NCI-H2171 (cell line): ENCODE measurements at places on chromosomes 1 and 21.

GRCh38 chr1:102852613-102853012, 255.7 kb downstream of the COL11A1 start:
- no peak for DNase-seq

GRCh38 chr1:77027847-77028246, 160.6 kb downstream of the ST6GALNAC5 start:
- no peak for DNase-seq

GRCh38 chr1:46281021-46281420, 22.4 kb downstream of the LRRC41 start:
- DNase-seq: no peak

- DNase-seq: no peak
These were observed 165.3 kb upstream of the SYT6 start for GRCh38 chr1:114318961-114319360.

DNA sequence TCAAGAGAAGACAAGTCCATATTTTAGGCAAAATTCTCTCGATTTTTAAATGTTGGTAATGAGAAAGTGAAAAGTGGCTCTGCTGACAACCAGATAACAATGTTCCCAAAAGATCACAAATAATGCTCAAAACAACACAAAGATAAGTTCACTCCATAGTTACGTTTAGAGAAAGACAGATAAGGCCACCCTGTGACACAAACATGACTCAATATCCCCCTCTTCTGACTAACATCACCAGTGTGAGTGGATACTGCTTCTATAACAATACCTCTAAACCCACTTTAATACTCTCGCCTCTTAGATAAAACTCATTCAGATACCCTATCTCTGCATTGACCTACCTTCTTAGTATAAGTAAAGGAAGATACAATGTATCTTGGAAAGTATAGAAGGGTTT, 51.2 kb upstream of the RGS7 start:
- no peak for DNase-seq

GRCh38 chr1:72670902-72671301, 388.6 kb upstream of the NEGR1 start:
- DNase-seq: no peak

DNA sequence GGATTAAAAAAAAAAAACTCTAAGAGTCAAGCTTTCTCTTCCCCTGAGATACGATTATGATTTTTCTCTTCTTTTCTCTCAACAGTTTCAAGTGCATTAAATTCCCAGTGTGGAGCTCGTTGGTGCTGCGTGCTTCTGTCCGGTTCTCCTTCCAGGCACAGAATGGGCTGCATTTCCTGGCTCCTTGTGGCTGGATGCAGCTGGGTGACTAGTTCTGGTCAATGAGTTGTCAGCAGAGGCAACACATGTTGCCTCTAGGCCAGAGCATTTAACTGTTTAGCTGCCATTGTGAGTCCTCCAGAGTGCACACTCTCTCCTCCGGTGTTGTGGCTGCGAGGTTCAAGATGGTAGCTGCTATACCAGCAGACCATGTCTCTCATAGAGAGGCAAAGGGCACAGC, 312.9 kb downstream of the RRAGC start:
- no peak for DNase-seq

- DNase-seq: no peak
These were observed 436.6 kb upstream of the BEND5 start for GRCh38 chr1:49213301-49213700.

DNA sequence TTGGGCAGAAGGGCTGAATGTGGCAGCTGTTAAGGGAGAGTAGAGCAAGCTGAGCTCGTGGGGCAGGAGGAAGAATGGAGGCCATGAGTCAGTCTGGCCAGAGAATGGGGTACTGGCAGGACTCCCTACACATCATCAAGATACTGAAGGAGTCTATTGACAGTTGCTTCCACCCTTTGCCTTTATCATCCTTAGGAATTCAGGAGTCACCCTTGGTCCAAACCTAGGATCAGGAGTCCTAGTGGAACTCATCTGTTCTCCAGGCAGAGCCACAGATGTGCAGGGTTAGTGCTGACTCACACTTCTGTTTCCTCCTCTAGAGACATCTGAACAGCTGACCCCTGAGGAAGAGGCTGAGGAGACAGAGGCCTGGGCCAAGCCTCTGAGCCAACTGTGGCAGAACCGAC, 18.7 kb upstream of the ST3GAL3 start:
- DNase-seq: no peak

GRCh38 chr1:173062150-173062938, 11.6 kb upstream of the TNFSF18 start:
- DNase-seq: no peak

GRCh38 chr1:93347334-93347899, 1.7 kb downstream of the DR1 start:
- DNase-seq: no peak

DNA sequence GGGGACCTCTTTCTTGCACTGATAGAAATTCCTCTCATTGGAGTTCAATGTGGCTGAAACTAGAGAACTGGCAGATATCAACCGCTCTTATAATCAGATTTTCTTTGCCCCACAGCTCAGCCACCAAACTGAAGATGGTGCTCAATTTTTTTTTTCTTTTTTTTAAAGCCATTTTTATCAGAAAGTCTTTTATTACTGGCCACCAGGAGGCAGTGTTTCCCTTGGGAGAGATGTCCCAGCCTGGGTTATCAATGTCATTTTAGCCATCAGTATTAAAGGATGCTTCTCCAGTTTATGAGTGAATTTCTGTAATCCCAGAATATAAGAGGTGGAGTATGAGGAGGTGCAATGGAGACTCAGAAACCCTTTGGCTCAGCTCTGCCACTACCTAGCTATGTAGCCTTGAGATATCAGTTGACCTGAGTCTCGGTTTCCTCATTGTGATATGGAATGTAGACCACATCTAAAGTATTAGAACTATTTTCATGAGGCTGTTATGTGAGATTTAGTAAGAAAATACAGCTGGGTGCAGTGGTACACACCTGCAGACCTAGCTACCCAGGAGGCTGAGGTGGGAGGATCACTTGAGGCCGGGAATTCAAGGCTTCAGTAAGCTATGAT, 27.6 kb downstream of the CD244 start:
- no peak for DNase-seq

DNA sequence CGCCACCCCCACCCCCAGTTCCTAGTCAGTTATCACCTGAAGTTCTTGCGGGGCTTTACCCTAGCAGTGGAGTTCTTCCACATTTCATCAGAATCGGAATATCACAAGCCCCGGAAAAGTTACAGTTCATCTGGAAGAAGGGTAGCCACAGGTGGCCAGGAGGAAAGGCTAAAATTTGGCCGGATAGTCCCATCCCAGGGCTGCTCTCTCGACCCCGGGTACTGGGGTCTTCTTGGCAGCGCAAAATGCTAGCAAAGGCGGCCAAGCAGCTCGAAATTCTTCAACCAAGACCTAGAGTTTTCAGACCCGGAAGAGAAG, 7.9 kb downstream of the HLX start:
- DNase-seq: no peak

DNA sequence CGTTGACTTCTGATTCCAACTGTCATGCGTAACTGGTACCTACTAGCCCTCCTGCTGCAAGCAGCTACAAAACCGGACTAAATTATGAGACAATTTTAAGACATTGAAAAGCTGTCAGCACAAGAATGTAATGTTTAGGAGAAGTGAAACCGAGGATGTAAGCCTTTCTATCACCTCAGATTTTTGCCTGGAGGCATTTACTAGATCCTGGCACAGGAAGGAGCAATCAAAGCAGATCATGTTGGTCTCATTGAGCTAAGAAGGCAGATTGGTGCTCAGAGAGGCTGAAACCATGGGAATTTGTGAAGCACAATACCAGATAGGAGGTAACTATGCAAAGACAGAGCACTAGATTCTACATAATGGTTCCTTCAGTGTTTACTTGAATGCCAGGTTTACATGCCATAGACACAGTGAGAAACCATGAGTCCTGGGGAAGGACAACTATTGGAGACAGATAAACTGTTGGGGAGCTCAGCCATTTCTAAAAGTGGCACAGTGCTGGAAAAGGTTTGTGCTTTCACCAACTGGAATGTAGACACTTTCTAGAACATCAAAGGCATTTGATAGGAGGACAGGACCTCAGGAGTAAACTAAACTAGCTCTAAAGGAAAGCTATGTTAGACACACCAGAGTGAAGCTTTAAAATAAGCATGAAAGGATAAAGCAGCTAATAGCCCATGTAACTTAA, 179.4 kb downstream of the LYPLAL1 start:
- no peak for DNase-seq

- DNase-seq: no peak
These were observed 1.6 kb downstream of the DNMT3L start for GRCh38 chr21:44260066-44260465.

DNA sequence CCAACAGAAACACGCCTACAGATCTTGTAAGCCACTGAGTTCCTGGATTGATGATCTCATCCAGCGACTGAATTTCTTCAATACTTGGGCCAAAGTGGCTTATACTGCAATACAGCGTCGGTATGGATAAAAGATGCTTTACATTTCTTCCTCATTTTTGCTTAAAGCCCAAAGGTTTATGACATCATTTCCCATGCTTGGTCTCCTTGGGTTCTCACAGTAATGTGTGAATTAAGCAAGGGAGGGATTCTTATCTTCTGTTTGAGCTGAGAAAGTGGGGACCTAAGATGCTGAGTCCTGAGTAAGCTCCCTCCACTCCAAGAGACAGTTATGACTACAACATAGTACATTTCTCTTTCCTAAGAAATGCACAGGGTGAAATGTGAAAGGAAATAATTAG, 39.5 kb downstream of the LBR start:
- DNase-seq: no peak

GRCh38 chr1:58287894-58288623, 258.5 kb downstream of the OMA1 start:
- DNase-seq: peak; percentile 11

GRCh38 chr1:33275706-33276572, 19.6 kb downstream of the ZNF362 start:
- DNase-seq: no peak

- DNase-seq: peak; percentile 63
These were observed at the start of gene ADARB1 for GRCh38 chr21:45074048-45074817. TSS of gene ADARB1 (plus strand) at chr21:45074580. CDS start at chr21:45171657, 97,077 bp downstream.

DNA sequence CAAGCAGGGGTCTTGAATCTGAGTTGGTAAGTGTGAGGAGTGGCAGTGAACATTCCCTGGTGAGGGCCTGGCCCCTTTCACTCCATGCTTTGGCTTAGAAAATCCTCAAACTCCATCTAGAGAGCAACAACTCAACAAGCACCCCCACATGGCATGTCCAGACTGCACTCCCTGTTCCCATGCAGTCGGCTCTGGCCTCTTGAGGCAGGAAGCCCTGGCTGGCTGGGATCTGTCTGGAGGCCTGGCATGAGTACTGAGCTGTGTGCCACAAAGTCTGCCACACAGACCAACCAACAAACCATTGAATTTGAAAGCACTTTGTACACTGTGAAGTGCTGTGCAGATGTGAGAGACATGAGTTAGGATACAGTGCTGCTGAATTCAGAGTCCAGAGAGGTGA, 25.2 kb downstream of the COA7 start:
- DNase-seq: no peak

- no peak for DNase-seq
These were observed 87.1 kb upstream of the BCL10 start for GRCh38 chr1:85363521-85363920.

DNA sequence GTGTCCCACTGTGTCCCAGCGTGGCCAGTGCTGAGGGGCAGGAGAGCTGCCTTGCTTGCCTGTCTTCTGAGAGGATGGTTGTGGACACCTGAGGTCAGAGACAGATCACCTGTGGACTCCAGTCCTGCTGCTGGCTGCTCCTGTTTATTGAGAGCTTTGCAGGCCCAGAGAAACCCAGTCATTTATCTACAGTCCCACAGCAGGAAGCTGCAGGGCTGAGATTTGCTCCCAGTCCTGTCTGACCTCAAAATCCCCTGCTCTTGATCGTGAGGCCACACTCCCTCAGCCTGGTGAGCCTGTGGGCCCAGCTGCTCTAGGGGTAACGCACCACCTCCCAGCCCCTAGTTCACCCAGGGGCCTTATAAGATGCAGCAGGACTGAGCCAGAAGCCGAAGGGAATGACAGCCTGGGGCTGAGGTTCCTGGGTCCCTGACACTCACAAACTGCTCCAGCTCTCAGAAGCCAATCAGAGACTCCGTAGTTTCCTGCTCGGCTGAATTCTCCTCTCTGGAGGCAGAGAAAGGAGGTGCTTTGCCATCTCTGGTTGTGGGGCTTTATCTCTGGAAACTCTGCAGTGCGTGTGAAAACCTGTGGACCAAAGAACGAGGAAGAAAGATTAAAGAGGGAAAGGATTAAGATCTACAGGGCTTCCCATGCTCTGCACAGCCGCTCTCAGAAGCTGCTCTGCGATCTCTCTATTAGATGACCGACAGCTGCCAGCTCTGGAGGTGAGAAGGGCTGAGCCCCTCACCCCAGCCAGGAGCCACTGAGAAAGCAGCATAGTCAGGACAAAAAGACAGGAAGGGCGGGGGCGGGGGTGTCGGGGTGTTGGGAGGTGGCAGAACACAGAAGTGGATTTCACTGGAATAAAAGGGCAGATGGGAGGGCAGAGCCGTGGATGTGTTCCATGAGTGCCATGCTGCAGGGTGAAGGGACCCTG, 39.1 kb downstream of the UBIAD1 start:
- DNase-seq: no peak

DNA sequence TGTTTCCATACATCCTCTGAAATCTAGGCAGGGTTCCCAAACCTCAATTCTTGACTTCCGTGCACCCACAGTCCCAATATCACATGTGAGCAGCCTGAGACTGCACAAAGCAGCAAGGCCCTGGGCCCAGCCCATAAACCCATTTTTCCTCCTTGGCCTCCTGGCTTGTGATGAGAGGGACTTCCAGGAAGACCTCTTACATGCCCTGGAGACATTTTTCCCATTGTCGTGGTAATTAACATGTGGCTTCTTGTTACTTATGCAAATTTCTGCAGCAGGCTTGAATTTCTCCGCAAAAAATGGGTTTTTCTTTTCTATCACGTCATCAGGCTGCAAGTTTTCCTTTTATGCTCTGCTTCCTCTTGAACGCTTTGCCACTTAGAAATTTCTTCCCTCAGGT, 3.3 kb upstream of the PIGK start:
- DNase-seq: no peak

GRCh38 chr1:64946916-64947315, 19.4 kb downstream of the JAK1 start:
- no peak for DNase-seq

DNA sequence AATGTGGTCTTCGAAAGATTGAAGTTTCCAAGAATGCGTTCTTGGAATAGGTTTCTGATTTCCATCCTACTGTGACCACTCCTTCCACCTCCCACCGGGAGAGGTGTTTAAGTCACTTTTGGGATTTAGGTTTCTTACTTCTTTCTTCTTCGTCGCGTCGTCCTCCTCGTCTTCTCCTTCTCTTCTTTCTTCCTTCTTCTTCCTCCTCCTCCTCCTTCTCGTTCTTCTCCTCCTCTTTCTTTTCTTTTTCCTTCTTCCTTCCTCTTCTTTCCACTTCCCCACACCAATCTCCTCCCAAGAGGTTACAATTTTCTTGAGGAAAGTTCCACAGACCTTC, 2.1 kb downstream of the CACHD1 start:
- DNase-seq: no peak

DNA sequence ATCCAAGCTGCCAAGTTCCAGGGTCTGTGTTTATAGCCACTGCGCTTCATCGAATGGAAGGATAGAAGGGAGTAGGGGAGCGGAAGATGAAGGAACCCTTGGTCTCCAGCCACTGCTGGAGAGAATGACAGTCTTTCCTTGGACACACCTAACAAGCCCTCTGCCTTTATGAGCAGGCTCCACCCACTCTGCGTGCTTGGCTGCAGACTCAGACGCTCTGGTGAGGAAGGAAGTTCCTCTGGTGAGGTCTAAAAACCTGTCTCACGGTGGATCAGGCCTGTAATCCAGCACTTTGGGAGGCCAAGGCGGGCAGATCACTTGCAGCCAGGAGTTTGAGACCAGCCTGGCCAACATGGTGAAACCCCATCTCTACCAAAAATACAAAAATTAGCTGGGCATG, 55.4 kb downstream of the MATN1 start:
- DNase-seq: no peak

GRCh38 chr21:41428847-41429246, 2.8 kb downstream of the MX1 start:
- DNase-seq: no peak
